Stimulated activated CD4-positive, alpha-beta T cell treated with anti-CD3 and anti-CD28 coated beads, Interleukin-4, amount 100 ng/mL, for 1 hour (primary cell): ENCODE measurements at places on chromosomes 7 and 10.

GRCh38 chr7:85164376-85164775 lies 22.5 kb downstream of the SEMA3D start:
- no peak for DNase-seq

DNA sequence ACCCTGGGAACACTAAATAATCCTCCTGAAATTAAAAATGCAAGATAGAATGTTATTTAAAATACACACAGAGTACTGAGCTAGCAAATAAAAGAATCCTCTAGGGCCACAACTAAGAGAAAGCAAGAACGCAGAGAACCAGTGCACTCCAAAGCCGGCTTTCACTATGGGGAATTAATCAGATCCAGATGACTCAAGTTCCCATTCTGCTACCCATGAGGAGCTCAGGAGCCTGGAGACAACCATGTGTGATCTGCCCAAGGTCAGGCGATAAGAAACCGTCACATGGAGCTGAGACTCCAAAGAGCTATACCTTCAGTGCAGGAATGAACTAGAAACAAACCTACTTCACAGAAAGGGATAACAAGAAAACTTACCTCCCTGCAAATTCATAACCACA lies 19.5 kb upstream of the CYREN start:
- DNase-seq = no peak

DNA sequence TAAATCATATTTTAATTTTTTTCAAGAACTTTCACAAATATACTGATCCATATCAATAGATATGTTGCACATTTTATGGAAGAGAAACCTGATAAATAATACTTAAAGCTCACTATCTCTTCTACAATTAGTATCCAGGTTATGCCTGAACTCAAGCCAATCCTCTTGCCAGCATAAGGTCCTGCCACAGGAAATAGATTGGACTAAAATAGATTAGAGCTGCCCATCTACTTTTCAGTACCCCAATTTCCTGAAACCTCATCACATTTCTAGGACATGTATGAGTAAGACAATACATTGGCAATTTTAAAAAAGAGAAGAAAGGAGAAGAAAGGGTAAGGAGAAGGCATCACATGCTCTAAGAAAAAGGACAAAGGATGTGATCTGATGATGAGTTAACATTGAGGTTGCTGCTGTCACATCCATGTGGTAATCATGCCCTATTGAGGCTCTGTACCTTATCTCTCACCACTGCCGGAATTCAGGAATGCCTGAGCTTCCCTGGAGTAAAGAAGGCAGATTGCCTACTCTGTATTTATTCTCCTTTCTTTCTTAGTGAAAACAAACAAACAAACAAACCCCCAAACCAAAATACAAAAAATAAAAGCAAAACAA lies 199.7 kb downstream of the ANK3 start:
- DNase-seq = no peak

DNA sequence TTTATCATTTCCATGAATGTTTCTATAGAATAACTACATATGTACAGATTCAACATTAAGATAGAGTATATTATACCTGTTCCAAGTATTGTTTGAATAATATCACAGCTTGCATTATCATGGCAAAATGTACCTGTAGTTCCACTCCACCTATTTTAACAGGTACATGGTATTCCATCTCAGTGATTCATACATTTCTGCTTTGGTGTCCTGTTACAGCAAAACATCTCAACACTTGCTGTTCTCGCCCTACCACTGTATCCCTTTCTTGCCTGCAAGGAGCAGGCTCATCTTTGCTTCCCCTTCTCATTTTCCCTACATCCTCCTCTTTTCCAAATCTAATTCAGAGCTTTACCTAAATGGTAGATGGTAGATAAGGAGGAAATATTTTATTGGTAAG lies 27.1 kb upstream of the SGCE start:
- DNase-seq = no peak

- no peak for DNase-seq
Measured at GRCh38 chr10:13712476-13712836, 125.7 kb downstream of the PRPF18 start.

DNA sequence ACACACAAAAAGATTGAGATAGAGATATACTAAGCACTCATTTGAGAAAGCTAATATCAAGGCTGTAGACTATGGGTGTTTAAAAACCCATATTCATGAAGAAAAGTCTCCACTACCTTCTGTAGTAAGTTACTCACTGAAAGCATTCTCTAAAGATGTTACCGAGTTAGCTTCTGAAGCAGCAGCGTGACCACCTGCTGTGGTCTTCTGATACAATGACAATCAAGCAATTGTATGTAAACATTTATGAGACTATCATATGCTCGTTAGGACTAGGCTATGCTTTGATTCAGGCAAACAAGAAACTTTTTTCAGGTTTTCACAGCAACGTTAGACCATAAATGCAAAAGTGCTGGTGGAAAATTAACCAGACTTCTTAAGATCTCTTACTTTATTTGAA lies 11.2 kb downstream of the RHOBTB1 start:
- no peak for DNase-seq

DNA sequence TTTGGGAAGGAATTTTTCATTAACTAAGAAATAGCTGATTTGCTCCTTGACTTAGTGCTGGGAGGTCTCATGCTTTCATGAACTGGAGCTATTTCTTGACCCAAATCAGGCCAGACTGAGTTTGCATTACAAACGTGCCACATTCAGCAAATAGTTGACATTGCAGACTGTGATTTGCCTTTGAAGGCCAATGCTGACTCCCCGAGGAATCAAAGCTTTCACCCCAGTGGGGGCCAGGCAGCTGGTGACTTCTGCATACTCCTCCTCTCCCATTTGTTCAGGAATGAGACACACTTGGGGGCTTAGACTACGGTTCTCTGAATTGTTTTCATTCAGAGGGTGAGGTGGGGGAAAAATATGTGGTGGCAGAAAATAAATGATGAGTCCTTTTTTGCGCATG lies 111.0 kb upstream of the JAZF1 start:
- DNase-seq = no peak

DNA sequence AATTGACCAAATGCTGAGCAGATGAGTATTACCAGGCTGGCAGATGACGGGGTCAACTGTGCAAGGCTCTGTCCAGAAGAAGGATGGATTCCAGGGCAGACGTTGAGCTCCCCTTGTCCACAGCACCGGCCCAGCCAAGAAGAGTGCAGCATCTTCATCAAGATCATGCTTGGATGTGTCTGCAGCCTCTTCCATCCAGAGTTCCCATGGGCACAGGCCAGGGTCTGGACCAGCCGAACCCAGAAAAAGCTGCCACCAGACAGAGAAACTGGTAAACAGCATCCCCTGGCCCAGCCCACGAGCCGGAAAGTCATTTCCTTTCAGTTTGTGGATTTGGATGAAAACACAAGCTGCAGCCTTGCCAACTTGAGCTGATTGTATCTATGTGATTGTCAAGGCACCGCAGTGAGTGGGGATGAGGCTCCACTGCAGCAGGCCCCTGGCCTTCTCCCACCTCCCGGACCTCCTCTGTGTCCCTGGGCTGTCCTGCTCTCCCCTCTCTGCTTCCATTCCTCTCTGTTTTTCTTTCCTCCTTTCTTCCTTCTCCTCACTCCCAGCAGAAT lies 321.8 kb downstream of the TCERG1L start:
- no peak for DNase-seq
